Neural crest cell (in vitro differentiated cells): ENCODE measurements at places on chromosomes 7 and 10.

GRCh38 chr7:149469806-149470205 is 8.9 kb upstream of the ZNF777 start:
- no peak for DNase-seq

GRCh38 chr10:31926160-31926559 is 2.5 kb downstream of the ARHGAP12 start:
- no peak for DNase-seq

- DNase-seq, result no peak
These were observed 132.4 kb upstream of the PALS2 start for GRCh38 chr7:24440892-24441291.

DNA sequence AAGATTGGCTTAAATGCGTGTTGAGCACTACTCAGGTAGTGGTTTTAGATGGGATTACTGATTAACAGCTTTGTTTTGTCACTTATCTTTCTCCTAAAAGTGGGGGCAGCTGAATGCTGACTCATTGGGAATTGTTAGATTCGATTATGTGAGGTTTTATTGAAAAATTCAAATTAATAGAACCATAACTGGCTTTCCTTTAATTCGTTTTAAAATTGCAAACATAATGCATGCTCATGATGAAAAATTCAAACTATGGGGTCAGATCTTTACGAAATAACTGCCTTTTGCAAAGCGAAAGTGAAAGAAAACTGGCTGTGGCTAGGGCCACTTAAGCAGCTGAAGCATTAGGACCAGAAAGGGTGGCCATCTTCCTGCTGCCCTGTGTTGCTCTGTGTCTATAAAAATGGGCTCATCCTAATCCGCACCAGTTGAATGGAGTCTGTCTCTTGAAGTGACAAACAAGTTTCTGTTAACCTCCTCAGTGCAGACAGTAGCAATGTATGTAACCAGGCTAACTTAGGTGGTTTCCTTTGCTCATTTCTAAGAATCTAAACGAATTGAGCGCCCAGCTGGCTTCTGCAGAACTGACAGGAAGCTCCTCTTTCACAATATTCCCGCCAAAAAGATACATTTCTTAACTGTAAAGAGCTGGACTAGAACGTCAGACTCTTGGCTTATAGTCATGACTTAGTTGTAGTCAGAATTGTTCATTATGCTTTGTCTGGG is 27.8 kb downstream of the DENND10 start:
- DNase-seq, result no peak

DNA sequence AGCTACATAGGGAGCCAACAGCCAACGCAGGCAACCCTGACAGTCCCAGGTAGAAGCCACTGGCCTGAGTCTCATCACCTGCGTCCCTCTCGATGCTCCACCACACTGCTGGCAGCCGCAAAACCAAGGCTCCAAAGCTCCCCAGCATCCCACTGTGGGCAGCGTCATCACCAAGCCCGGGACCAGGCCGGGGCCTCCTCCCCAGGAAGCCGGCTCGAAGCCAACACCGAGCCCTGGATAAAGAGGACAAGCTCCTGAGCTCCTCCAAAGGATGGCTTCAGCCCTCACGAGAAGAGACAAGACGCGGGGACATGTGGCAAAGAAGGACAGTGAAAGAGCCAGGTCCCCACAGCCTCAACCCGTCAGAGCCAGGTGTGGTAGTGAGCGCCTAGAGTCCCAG is 23.9 kb downstream of the PARD3 start:
- DNase-seq, result no peak

DNA sequence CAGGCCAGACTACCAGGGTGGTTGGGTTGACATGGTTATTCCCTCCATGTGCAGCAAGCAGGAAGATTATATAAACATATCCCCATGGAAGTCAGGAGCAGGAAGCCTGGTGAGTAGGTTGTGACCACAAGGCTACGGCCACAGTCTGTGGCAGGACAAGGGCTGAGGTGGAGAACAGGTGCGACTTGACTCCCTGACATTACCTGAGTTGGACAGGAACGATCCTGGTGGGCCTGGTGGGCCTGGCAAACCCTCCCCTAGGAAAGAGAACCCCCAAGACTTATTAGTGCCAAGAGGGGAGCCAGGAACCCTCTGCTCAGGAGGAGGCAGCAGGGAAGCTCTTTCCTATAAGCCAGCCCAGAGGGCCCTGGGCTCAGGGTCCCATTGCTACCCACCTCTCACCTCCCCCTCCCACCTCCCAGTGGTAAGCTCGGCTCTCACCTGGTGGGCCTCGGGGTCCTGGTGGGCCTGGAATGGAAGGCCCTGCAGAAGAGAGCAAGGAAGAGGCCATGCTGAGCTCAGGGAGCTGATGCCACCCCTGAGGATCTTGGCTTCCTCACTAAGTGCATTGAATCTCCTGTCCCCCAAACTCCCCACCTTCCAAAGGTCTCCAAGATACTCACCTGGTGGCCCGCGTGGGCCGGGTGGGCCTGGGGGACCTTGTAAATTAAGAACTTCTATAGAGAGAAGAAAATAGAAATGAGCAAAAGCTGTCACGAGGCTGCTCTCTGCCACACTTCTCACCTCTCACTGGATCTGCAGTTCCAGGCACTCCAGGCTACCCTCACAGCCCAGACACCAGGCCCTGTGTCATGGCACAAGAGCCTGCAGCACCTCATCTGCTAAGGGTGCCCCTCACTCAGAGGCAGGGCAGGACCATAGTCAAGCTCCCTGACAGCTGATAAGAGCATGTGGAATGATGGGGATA is 44.6 kb downstream of the COL17A1 start:
- no peak for DNase-seq

- DNase-seq, result no peak
These were observed 196.6 kb downstream of the BBS9 start for GRCh38 chr7:33325754-33326484.

GRCh38 chr7:157150882-157151281 is 12.2 kb downstream of the UBE3C start:
- DNase-seq, result peak; percentile 26

DNA sequence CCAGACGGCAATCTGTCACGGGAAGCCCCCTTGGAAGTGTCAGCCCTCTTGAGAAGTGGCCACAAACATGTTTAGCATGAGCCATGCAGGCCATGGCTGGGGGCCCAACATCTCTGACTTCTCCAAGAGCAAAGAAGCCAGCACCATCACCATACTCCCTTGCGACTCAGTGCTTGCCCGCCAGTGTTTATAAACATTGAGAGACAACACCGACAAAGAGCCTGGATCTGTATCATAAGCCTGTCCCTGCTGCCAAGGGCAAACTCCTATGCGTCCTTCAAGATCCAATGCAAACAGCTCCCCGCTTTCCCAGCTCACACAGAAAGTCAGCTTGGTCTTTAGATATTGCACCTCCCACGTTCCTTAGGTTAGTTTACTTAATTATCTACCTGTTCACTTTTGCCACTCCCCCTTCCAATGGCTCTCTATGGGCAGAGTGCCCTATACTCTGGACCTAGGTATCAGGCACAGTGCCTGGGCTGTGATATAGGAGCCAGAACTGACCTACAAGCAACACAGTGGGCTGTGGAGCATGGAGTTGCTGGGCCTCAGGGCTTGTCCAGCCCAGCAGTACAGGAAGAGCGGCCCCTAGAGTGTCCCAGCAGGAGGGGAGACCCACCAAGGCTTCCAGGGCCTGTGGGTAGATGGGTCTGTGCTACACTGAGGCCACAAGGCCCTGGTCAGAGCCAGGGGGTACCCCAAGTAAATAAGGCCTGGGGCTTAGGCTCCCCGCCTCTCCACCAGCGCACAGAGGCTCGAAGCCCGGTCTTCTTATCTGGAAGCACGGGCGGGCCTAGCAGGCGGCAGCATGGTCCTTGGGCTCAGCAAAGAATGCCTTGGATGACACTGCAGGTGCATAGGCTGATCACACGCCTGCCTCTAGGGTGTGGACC is 37.7 kb downstream of the CAMK2B start:
- DNase-seq, result no peak

- DNase-seq, result no peak
These were observed 203.3 kb upstream of the HGF start for GRCh38 chr7:81973117-81973516.

DNA sequence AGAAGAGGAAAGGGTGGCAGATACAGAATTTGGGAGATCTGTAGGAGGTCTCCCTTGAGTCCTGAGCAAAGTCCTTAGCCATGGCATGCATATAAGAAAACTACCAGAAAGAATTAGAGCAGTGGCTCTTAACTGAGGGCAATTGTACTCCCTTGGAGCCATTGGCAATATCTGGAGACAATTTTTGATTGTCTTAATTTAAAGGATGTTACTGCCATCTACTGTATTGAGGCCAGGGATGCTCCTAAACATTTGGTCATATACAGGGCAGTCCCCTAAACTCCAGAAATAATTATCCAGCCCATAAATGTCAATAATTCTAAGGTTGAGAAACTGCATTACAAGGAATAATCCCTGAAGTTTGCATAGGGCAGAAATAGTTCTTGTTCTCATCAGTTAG is 136.4 kb upstream of the ODAD2 start:
- DNase-seq, result no peak

- no peak for DNase-seq
These were observed 80.7 kb downstream of the SPDYE5 start for GRCh38 chr7:75572814-75573213.

GRCh38 chr10:3873728-3874461 is 88.9 kb upstream of the KLF6 start:
- DNase-seq, result no peak
